ENCODE measurements at places on chromosomes 6 and 20. TPM values are rescaled to one million over a fixed set of nuclear protein-coding genes. Genes with fewer than 3 reads are reported as not detected.

- DNase-seq: no peak
These were observed 13.0 kb upstream of the NRM start for GRCh38 chr6:30703821-30704220.

DNA sequence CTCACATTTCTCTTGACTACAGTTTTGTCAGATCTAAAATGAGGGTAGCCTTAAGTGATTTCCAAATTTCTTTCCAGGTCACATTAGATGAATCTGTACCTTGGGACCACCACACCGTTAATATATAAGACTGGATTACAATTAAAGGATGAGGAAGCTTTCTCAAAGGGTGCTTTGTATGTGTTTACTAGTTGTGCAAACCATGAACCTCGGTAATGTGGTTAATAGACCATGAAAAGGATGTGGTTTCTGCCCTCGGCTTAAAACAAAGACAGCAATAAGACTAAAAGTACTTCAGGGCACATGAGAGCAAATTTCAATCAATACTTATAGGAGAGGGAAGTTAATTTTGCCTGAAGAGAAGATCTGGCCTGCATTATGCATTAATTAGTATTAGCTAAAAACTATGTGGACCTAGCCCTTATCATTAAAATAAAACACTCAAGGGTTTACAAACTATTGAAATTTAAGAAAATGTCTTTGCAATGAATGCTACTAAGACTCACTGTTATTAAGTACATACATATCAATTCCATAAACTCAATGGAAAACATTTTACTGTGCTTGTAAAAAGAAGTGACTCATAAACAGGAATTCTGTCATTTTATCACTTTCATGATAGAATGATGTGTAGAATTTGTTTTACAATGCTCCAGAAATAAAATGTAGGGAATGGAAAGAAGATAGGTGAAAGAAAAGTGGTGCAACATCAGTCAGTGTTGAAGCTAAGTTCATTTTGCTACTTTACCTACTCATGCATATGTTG is 936 bp upstream of the TMX4 start:
- DNase-seq: peak; percentile 51

GRCh38 chr20:4150070-4150441 is 134.7 kb upstream of the RNF24 start:
- DNase-seq: peak; percentile 31

Gene STMND1
- total RNA-seq: not detected

Gene PLN
- not detected for total RNA-seq

Gene FOXC1
- total RNA-seq: 13.9 TPM

Gene CST5
- not detected for total RNA-seq
